Foreskin keratinocyte (primary cell): ENCODE measurements at places on chromosomes 5 and 9.

GRCh38 chr5:67363180-67363709 lies 166.6 kb upstream of the CD180 start:
- DNase-seq = no peak

DNA sequence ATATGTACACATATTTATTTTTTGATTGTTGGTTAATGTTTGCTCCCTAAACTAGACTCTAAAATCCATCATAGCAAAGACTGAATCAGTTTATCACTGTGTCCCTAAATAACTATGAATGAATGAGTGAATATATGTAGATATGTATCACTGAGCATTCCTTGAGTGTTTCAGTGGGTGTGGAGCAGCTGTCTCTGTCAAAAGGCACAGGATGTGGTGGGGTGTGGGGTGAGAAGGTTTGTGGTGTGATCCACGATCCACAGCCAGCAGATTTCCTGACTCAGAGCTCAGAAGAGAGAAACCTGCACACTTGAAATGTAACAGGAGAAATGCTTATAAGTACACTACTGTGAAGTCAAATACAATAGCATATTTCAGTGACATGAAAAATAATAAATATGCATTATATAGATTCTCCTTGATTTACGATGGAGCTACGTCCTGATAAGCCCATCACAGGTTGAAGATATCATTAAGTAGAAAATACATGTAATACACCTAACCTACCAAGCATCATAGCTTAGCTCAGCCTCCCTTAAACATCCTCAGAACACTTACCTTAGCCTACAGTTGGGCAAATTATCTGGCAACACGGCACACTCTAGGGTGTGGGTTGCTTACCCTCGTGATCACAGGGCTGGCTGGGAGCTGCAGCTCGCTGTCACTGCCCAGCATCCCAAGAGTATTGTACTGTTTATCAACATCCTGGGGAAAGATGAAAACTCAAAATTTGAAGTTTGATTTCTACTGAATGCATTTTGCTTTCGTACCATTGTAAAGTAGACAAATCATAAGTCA lies 287.0 kb downstream of the GAS1 start:
- peak; percentile 78 for DNase-seq

DNA sequence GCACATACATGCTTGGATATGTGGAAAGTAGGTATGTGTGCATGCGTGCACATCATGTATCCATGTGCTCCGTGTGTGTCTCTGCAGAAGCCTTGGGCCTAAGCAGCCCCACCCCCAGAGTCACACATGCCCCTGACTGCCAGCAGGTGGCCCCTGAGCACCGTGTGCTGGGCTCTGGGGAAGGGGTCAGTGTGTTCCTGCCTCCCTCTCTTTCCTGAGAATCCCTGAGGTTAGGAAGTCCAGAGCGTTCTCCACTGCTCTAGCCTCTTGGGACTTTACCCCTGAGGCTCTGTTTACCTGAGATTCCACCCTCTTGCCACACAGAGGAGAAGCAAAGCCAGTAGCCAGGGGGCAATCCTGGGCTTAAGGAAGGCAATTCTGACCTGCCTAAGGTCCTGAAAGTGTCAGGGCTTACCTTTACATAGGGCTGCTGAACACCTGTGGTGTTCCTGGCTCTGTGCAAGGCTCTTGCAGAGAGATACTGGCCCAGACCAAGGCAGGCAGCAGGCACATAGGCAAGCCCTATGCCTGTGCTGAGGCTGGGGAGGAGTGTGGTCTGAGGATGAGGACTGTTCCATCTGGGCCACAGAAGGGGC lies 207.3 kb downstream of the TMEM38B start:
- peak; percentile 37 for DNase-seq

DNA sequence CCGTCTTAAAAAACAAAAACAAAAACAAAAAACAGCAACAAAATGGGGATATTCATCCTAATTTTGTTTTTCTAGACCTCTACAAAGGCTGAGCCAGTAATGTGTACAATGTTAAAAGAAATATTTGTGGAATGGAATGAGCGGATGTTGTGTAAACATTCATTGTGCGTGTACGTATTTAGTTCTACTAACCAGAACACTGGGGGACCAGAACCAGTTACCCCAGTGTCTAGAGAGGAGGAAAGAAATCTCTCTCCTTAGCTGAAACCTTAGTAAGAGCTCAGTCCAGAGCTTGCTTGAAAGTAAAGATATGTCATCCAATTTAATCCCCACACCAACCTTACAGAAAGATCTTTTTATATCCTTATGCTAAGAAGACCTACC lies 106.7 kb upstream of the CPEB4 start:
- no peak for DNase-seq

DNA sequence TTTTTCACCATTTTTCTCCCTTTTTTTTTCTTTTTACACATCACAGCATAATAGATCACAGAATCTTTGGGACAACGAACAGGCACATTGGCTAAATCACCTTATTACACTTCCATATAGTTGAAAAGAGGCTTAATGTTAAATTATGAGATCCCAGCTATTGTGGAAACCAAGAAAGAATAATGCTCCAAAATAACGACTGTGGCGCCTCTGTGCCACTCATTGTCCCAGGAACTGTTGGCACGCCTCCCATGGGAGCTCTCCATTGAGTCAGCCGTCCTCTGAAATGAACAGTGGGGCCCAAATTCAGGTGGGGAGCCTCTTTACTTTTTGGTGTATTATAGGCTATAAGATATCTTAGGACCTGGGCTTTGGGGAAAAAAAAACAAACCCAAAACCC lies 82.2 kb upstream of the NFIB start:
- DNase-seq = no peak

DNA sequence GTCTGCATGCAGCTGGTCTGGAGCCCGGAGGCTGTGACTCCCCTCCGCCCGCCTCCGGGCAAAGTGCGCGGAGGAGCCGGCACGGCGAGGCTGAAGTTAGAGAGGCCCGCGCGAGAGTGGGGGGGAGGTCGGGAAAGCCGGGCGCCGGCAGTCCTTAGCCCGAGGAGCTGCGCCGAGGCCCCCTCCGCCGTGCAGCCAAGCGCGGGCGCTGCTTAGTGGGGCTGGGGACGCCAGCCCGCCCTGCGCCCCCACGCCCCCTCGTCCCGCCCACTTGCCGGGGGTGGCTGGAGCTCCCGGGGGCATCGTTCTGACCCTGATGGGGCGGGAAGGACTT lies 403 bp downstream of the NINJ1 start:
- DNase-seq = no peak

- DNase-seq = no peak
Measured at GRCh38 chr5:172678902-172679301, 37.8 kb downstream of the NEURL1B start.

- peak; percentile 67 for DNase-seq
Measured at GRCh38 chr9:92954049-92954861, 6.9 kb downstream of the FGD3 start.

- DNase-seq = no peak
Measured at GRCh38 chr5:116613445-116613844, 38.8 kb upstream of the SEMA6A start.

DNA sequence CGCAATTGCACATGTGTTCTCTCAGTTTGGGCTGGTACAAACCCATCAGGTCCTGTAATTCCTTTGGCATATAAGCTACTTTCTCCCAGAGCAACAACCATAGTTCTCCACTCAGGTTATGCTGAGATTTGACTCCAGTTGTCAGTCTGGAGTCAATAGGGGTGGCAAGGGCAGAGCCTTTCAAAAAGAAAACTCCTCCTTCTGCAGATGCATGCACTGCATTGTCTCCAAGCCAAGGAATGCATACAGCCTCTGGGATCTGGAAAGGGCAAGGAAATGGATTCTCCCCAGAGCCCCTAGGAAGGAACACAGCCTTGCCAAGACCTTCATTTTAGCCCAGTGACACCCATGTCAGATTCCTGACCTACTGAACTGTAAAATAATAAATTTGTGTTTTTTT lies 31.0 kb upstream of the GZMA start:
- no peak for DNase-seq

- no peak for DNase-seq
Measured at GRCh38 chr5:54551926-54552325, 34.4 kb downstream of the SNX18 start.

DNA sequence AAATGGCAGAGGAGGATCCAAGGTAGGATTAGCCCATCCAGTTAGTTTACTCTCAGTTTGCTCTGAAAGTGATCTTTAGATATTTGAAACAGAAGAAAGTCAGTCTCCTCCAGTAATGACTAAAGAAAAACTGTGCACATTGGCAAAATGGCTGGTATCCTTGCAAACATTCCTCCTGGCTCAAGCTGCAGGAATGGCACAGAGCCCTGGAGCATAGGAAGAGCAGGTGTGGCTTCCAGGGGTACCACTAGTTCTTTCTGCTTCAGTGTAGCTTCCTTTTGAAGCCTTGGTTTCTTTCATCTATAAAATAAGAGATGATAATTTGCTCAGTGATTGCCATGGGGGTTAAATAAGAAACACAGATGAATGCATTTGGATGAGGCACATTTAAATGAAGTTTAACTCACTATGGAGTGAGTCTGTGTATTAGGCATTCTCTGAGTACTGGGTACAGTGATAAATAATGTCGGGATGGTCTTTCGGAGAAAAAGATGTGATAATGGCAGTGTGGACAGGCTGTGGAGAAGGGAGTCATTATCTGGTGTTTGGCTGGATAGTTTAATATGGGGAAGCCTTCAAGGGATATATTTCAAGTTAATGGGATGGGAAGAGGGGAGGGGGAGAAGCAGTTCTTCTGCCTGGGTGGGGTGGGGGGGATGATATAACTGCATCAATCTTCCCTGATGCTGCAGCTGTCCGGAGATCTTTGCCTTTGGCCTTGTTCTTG lies 217.3 kb upstream of the KLF4 start:
- no peak for DNase-seq

DNA sequence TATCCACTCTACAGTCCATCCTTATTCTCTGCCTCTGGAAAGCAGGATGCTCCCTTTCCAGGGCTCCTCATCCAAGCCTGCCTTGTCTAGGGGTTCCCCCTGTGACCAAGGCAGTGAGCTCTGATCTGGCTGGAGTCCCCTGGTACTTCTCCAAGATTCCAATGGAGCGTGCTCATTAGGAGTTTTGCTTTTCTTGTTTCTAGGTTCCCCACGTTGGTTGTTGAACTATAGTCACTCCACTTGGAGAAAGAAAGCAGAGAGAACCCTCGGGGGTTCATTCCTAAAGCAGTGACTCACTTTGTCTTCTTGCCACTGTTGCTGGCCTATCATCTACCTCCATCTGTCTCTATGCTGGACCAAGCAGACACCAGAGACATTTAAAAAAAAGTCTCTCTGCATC lies 192.6 kb downstream of the TLE4 start:
- peak; percentile 72 for DNase-seq

GRCh38 chr5:135269199-135269598 lies 129.8 kb downstream of the MACROH2A1 start:
- peak; percentile 23 for DNase-seq

DNA sequence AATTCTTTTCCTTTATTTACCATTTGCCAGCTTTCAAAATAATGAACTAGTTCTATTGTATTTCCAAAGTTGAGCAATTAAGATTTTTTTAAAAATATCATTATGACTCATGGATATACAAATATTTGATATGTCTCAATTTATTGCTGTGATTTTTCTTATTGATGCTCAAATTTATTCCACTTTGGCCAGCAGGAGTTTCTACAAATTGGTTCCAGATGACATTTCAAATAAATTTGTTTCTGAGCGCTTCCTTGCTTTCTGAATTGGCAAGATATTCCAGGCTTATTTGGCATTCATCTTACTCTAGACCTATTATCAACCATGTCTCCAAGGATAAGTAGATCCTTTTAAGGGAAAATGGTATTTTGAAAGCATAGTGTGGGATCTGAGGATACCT lies 58.5 kb upstream of the TJP2 start:
- no peak for DNase-seq

GRCh38 chr9:123338710-123339665 lies 17.0 kb upstream of the CRB2 start:
- DNase-seq = no peak

GRCh38 chr5:59487068-59487686 lies 406.3 kb downstream of the PDE4D start:
- DNase-seq = no peak

- no peak for DNase-seq
Measured at GRCh38 chr9:124137009-124137943, 120.5 kb upstream of the NEK6 start.

GRCh38 chr5:157222506-157223230 lies 42.0 kb downstream of the ITK start:
- no peak for DNase-seq

DNA sequence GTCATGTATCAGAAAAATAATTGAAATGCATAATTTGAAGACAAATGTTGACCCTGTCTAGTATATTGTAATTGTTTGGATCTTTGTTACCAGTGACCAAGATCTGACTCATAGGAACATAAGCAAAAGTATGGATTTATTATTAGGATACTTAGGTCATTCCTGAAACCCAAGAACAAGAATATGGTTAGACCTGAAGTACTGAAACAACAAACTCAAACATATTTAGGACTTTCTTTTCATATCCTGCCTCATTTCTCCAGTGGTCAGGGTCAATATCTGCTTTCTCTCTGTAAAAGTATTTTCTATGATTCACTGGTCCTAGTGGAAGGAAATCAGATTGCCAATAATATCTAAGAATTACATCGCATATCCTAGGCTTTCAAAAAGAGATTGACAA lies 1937.1 kb upstream of the WWC1 start:
- DNase-seq = no peak

DNA sequence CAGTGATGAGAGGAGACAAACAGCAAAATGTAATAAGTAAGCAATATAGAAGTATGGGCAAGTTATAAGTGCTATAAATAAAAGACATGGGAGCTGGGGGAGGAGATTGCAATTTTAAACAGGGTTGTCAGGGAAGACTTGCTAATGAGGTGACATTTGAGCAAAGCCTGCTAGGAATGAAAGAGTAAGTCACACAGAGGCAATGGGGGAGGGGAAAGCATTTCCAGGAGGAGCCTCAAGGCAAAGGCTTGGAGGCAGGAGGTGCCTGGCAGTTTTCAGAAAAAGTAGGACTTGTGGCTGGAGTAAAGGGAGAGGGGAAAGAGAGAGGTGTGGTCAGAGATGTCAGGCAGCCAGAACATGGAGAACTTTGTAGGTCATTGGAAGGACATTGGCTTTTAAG lies 124.4 kb upstream of the NMUR2 start:
- DNase-seq = no peak

DNA sequence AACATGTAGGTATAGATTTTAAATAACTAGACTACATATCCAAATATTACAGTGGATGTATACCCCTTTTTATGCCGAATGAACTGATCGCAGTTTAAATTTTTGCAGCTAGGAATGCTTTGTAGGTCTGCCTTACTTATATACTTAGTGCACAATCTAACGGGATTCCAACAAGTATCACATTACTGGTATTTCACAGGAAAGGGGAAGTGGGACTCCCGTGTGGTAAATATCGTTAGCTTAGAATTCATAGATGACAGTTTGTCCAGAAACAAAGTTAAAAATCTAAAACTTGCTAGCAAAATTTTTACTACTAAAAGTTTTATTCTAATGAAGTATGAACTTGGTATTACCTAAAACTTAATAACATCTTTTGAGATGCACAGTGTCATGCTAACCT lies 193.5 kb upstream of the TLX3 start:
- no peak for DNase-seq

GRCh38 chr9:14315875-14316601 lies 2.1 kb upstream of the NFIB start:
- no peak for DNase-seq

- peak; percentile 25 for DNase-seq
Measured at GRCh38 chr5:159331093-159331973, 1.0 kb upstream of the IL12B start.

- no peak for DNase-seq
Measured at GRCh38 chr9:17775656-17776055, 196.8 kb downstream of the SH3GL2 start.

GRCh38 chr9:103301051-103301450 lies 305.9 kb downstream of the CYLC2 start:
- DNase-seq = no peak
